ENCODE measurements at places on chromosomes 3 and 15.

DNA sequence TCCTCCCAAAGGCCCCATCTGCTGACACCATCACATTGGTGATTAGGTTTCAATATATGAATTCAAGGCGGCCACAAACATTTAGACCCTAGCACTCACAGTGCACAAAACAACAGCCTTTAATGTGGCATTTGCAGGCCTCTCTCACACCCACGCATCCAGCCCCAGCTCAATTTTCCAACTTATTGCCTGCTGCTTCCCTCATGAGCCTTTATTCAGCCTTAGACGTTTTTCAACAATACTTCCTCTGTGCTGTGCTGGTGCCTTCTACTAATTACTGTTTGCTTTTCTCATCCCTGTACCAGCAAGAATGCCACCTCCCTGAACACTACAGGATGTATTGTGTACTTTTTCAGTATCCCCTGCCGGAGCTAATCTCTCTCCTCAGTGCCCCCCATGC lies 334.6 kb downstream of the GABRB3 start:
- DNase-seq, result no peak

- DNase-seq, result no peak
Observed at GRCh38 chr15:39542385-39543065, 38.4 kb upstream of the THBS1 start.

DNA sequence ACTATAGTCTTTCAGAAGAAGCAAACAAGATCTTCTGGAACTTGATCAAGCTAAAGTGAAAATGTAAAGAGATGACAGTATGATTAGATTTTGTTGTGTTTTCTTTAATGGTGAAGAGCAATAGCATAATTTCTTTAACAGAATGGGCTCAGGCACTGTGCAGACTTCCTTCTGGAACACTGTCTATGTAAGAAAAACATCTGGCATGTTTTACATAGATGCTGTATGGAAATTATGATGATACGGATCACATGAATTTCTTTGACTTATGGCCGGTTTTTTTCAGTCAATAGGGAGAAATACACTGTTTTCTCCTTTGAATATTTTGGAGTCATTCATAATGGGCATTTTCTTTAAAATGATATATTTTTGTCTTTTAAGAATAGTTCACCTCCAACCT lies 42.6 kb downstream of the PHLDB2 start:
- no peak for DNase-seq

- no peak for DNase-seq
Observed at GRCh38 chr15:67917636-67918035, 77.8 kb upstream of the RNU6-1 start.

DNA sequence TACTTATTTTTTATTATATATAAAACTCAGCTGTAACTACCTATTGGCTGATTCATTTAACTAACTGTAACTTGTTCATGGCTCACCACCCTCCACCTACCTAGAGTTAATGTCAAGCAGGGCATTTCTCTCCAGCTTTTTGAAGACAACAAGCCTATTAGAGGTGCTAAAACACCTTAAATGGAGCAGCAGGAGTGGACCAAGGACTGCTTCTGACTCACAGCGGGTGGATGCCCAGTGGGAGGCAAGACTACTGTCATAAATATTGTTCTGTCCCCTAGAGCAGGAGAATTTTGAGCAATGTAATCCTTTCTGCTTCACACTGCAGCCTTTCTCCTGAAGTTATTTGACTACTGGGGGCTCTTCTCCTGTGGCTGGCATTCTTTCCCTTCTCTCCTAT lies 146.9 kb downstream of the CLSTN2 start:
- no peak for DNase-seq

GRCh38 chr3:43490640-43491185 lies 131.1 kb downstream of the ANO10 start:
- no peak for DNase-seq

DNA sequence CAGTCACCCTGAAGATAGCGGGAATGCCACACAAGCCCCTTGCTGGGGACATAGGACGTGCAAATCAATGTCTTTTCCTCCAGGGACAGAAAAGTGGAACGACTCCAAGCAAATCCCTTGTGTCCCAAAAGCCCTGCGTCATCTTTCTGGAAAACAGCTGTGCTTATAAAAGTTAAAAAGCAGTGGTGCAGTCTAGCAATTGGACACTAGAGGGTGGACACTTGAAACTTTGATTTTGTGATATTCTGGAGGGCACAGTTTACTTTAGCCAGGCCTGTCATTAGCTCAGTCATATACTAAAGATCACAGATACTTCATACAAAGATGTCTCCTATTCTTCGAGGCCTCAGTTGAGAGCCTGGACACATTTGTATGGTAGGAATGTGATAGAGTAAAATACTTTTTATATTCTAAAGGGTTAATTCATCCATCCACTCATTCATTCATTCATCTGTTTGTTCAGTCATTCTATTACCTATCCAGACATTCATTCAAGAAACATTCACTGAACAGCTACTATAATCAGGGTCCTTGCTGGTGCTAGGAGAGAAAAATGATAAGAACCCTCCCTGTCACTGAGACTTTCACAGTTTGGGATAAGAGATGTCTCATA lies 63.8 kb upstream of the ANKRD34C start:
- DNase-seq, result no peak

DNA sequence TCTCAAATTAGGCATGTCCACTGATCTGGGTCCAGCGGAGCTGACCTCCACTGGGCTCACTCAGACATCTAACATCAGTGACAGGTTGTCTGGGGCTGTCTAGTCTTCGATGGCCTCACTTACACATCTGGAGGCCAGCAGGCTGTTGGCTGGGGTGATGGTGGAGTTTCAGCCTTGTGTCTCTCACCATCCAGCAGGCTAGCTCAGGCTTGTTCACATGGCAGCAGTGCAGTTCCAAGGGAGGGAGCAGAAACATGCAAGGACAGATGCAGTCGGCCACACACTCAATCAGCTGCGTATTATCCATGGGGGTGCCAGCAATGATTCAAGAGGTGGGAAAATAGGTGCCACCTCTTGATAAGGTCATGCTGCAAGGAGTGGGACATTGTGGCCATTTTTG lies 292.5 kb downstream of the SHQ1 start:
- DNase-seq, result no peak

DNA sequence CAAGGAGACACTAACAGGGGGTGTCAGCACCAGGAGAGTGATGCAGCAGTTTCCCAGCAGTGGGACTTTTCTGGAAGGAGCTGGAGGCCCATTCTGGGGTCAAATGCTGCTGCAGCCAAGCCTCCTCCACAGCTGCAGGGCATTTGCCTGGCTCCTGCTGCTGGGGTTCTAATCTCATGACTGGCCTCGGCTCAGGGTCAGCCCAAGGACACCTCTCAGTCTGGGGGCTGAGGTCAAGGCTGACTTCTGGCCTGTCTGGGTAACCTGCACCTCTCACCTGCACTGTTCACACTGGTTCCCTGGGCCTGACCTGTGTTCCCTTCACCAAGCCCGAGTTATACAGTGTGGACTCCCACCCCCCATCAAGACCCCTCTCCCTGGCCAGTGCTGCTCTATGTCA lies 10.4 kb upstream of the C15orf39 start:
- DNase-seq, result no peak

DNA sequence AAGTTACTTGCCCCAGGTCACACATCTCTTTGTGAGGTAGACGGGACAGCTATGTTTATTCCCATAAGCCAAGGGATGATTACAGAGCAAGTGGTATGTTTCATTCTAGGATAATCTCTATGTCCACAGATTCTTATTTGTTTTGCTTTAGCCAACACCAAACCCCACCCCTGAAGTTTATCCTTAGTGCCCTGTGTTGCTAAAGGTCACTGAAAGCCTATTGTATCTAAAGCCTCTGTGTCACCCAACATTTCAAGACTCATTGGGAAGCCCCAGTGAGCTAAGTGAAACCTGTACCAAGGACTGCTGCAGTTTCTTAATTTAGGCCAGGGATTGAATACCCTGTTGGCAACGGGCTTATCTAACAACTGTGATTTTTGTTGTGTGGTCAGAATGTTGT lies 135.6 kb downstream of the ADAMTS9 start:
- no peak for DNase-seq

- DNase-seq, result peak; percentile 0
Observed at GRCh38 chr15:62390791-62391640, 225.9 kb upstream of the C2CD4B start.

GRCh38 chr15:66226736-66227135 lies 26.8 kb downstream of the MEGF11 start:
- no peak for DNase-seq

DNA sequence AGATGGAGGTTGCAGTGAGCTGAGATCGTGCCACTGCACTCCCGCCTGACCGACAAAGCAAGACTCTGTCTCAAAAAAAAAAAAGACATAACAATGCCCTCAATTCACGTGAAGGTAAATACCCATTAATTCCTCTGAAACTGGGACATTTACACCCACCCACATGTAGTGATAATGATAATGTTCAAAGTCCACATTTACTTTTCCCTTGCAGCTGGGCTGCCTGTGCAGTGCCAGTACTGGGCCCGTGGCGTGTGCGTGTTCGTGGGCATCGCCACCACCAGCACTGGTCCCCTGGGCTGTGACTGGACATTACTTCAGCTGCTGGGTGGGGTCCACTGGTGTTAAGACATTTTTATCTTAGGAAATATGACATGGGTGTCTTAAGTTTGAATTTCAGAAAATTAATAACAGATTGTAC lies 123.6 kb downstream of the SLC25A26 start:
- no peak for DNase-seq

Measured in stimulated activated CD8-positive, alpha-beta memory T cell treated with anti-CD3 and anti-CD28 coated beads, Interleukin-12 subunit alpha, Interleukin-12 subunit beta, amount 100 ng/mL, for 4 hours (primary cell).